ENCODE measurements at places on chromosomes 12 and 14. TPM values are rescaled to one million over a fixed set of nuclear protein-coding genes. Genes with fewer than 3 reads are reported as not detected.

GRCh38 chr14:50410071-50410470, 13.4 kb upstream of the CDKL1 start:
- DNase-seq: no peak

- DNase-seq: no peak
These were observed 306.6 kb upstream of the ATP2B1 start for GRCh38 chr12:90015228-90015627.

DNA sequence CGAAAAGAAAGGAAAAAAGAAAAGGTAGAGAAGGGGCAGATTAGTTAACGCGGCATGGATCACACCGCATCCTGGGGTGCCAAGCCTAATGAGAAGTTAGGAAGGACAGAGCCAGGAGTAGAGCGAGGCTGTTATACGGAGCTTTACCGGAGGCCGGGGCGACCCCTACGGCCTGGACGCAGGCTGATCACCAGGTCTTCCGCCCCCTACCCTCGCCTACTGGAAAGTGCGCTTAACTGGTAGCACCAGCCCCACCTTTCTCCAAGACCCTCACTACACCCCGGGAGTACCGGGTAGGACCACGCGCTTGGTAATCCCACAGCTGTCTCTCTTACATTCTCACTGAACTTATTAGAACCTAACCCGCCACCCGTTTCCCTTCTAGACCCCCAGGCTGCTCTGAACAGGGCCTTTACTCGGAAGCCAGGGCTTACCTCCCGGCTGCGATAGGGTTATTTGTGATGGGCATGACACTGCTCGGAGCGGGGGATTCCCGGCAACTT, 33.8 kb downstream of the WBP11 start:
- peak; percentile 59 for DNase-seq

DNA sequence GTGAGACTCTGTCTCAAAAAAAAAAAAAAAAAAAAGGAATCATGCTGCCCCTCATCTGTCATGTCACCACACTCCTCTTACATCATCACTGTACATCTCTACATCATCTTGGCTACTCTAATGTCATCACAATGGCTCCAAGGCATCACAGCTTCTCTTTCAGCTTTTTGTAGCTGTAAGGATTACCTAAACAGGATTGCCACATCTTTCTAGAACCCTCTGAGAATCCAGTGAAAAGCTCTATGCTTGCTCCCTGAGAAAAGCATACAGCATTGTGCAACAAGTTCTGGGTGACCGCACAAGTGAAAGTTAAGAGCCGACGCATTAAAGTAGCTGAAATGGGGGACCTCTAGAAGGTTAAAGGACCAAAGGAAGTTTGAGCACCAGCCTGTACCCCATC, 272.5 kb downstream of the C12orf50 start:
- DNase-seq: no peak

DNA sequence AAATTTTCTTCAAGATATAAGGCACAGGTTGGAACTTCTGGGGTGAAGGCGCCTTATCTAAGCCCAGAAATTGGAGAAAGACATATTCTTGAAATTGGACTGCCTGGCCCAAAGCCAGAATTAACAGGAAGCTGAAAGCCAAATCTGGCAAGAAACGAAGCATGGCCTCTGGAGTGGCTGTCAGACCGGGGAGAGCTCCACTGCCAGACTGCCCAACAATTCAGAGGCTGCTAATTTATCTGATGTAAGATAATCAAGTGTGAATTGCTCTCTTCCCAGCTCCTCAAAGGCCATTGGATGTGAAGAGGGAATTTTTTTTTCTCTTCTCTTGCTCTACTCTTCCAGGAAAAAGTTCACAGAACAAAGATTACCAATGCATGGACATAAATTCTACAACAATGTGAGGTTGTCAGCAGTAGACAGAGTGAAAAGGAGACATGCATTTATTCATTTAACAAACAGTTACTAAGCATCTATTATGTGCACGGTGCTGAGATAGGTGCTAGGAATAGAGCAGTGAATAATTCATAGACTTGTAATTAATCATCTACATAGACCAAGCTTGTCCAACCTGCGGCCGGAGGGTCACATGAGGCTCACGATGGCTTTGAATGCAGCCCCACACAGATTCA, at the start of gene GDF3:
GDF3 (minus strand) TSS at position 210 of the 632 bp plus-strand sequence; CDS start at position 163, 47 bp downstream.
- no peak for DNase-seq

DNA sequence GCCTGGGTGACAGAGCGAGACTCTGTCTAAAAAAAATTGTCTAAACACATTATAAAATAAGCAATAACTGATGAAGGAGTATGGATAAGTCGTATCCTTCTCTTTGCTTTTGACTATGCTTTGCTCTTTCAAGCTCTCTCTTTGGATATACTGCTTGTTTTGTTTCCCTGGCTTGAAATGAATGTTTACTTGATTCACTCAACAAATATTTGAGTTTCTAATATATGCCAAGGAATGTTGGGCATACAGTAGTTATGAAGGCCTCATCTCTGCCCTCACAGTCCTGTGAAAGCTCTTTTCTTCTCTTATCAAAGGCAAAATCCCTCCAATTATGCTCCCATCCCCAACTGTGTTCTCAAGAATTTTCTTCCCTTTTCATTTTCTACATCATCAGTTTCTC, 123.5 kb downstream of the PTPRR start:
- no peak for DNase-seq

DNA sequence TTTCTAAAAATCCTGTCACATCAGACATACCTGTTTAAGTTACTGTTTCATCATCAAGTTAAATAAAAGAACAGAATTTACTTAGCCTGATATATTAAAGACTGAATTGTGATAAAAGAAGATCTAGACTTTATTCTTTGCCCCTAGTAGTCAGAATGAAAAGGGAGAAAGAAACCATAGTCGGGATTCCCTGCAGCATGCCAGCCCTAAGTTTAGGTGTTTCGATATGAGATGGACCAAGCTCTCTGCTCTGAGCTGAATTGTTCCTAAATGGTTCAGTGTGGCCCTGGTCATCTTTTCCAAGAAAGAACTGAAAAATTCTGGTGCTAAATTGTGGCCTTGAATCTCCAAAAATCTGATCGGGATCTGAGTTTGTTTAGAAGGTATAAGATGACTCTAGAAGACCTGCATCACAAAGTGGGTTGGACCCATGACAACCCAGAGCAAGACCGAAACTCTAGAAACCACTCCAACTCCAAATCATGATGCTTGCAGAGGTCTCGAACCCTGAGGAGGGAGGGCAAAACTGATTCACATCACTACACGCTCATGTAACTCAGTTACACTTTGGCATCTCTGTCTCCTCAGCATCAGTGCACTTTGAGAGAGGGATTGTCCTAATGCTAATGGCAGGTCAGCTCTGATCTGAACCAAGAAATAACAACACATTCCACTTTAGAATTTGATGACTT, 15.7 kb downstream of the PTGER2 start:
- DNase-seq: no peak

Gene MEG3
- total RNA-seq: not detected

Gene STAC3
- total RNA-seq: 0.93 TPM

- DNase-seq: no peak
These were observed 39.7 kb downstream of the PPTC7 start for GRCh38 chr12:110543252-110543959.

Gene SLCO1C1
- not detected for total RNA-seq

- no peak for DNase-seq
These were observed 382.3 kb downstream of the KCNH5 start for GRCh38 chr14:62662811-62663455.

Gene KLRG1
- total RNA-seq: 3.9 TPM

GRCh38 chr12:2629051-2629450, 165.7 kb upstream of the FKBP4 start:
- no peak for DNase-seq

- DNase-seq: no peak
These were observed 97.7 kb downstream of the AKAP6 start for GRCh38 chr14:32426586-32427388.

Gene MRPL52
- 170 TPM for total RNA-seq

Gene GLIPR1
- total RNA-seq: 1.3 TPM

DNA sequence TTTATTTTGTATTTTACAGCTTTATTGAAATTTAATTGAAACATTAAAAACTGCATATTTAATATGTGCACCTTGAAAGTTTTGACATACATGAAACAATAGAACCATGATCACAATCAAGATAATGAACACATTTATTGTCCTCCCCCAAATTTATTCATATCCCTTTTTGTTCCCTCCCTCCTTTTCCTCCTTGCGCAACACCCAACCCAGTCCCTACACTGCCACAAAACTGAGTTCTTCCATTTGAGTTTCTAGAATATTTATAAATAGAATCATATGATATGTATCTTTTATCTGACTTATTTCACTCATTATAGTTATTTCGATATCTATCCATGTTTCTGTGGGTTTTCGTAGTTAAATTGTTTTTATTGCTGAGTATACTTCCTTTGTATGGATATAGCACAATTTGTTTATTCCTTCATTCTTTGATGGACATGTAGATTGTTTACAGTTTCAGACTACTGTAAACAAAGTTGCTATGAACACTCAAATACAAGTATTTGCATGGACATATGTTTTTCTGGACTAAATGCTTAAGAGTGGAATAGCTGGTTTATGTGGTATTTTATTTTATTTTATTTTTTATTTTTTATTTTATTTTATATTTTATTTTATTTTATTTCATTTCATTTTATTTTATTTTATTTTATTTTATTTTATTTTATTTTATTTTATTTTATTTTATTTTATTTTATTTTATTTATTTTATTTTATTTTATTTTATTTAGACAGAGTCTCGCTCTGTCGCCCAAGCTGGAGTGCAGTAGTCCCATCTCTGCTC, 359.1 kb downstream of the SLC6A15 start:
- DNase-seq: no peak

DNA sequence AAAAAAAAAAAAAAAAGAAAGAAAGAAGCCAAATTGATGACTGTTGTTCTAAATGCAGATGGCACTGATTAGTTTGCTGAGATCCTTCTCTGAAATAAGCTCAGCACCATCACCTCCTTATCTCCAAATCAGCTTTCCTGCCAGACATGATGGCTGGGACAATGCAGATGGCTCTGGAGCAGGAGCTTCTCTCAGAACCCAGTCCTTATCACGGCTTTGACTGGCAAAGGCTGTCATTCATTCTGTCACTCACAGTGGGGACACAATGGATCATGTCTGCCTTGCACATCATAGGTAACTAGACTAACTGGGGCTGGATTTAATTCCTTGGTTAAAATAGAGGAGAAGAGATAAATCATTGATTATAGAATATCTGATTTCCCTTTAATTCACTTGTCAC, 146.3 kb downstream of the PDZRN4 start:
- DNase-seq: no peak

GRCh38 chr14:67557118-67557517, 24.0 kb downstream of the PLEKHH1 start:
- DNase-seq: no peak

DNA sequence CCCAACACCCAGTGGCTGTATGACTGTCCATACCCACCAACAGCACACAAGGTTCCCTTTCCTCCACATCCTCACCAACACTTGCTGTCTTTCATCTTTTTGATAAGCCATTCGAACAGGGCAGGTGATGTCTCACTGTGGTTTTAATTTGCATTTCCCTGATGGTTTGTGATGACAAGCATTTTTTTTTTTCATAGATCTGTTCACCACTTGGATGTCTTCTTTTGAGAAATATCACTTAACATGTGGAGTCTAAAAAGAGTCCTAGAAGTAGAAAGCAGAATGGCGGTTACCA, 198.1 kb upstream of the DIO3 start:
- DNase-seq: no peak

Gene RD3L
- total RNA-seq: not detected
